Esophagus muscularis mucosa (tissue), 4 donors: ENCODE measurements at places on chromosomes 13 and 19. TPM values are rescaled to one million over a fixed set of nuclear protein-coding genes. Genes with fewer than 3 reads are reported as not detected.

Gene NLRP11
- total RNA-seq: not detected

Gene ZNF709
- total RNA-seq: 2.9 TPM

DNA sequence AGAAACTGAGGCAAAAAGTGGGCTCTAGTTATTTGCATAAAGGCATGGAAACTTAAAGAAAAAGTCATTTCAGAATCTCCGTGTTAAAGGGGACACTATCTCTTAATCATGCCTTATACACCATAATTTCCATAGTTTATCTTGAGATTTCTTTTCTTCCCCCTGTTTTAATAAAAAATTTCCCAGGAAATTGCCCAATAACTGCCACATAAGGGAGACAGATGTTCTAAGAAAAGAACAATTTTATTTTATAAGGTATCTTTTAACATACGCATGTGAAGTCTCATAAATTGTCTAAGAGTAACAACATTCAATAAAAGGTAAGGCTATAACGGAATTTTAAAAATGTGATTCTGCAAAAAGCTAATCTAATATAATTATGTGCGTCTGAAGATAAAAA, 371.3 kb downstream of the IRS2 start:
- DNase-seq: no peak
- H3K4me1 ChIP-seq: peaks cover 11% of the 10 kb centered on the region
- H3K27me3 ChIP-seq: no peaks in the 10 kb centered on the region

Gene TMPRSS9
- not detected for total RNA-seq

Gene ZNF575
- 0.97 TPM for total RNA-seq

Gene YIPF2
- total RNA-seq: 23.3 TPM

GRCh38 chr13:113087923-113088690, 17.5 kb upstream of the F7 start:
- H3K36me3 ChIP-seq: peaks cover 38% of the 10 kb centered on the region
- no peak overlapping the region for H3K27ac ChIP-seq
- DNase-seq: no peak
- H3K4me1 ChIP-seq: peaks cover 8% of the 10 kb centered on the region

GRCh38 chr19:8052464-8052859, at the start of gene CCL25:
Gene CCL25 (plus strand): TSS chr19:8052760. CDS start chr19:8053050, 290 bp downstream.
- no peaks in the 10 kb centered on the region for H3K36me3 ChIP-seq
- H3K27ac ChIP-seq: no peak within 1 kb of the TSS
- DNase-seq: no peak
- H3K4me1 ChIP-seq: peaks cover 11% of the 10 kb centered on the region
- no peak within 1 kb of the TSS for H3K4me3 ChIP-seq
- no peaks in the 10 kb centered on the region for H3K27me3 ChIP-seq

Gene TMEM255B
- 10.8 TPM for total RNA-seq

GRCh38 chr19:31947436-31948115, 397.8 kb upstream of the ZNF507 start:
- H3K27me3 ChIP-seq: no peaks in the 10 kb centered on the region
- peak; percentile 60 for DNase-seq
- no peak overlapping the region for H3K27ac ChIP-seq
- no peaks in the 10 kb centered on the region for H3K4me1 ChIP-seq
- H3K36me3 ChIP-seq: no peaks in the 10 kb centered on the region

DNA sequence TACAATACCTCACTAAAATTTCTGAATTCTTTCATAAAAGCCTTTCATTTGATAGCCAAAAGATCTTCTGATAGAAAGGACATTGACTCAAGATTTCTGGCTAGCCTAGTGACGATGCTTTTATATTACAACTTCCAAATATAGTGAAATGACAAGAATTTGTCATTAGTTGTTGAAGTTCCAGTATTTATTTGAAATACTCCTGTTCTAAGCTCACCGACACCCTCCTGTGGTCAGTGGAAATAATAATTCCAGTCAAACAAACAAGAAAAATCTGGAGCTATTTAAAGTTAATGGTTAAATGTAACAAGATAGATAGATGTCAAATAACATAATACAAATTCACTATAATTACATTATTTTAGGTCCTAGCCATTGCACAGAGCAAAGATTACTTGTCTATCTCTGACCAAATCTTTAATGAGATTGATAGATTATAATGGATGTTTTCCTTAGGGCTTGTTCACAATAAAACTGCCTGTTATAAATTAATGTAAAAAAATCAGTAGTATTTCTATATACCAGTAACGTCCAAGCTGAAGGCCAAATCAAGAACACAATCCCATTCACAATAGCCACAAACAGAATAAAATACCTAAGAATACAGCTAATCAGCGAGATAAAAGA, 195.5 kb downstream of the RGCC start:
- no peaks in the 10 kb centered on the region for H3K27me3 ChIP-seq
- H3K4me3 ChIP-seq: no peak overlapping the region
- DNase-seq: no peak

DNA sequence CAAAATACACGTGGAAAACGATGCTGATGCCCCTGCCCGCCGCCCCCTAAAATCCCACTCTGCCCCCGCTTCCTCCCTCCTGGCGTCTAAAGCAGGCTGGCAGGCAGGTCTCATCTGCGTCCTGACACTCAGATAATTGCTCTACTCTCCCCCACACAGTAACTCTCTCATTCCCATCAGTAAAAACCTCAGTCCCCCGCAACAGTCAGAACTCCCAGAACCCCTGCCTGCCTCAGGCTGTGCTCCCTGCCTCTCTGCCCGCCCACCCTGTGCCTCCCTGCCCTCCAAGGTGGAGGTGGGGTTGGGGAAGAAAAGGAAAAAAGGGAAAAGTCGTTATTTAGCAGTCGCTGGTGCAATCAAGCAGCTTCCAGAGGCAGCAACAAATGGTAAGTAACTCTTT, 473.7 kb downstream of the EFNB2 start:
- no peak overlapping the region for H3K4me3 ChIP-seq
- H3K36me3 ChIP-seq: no peaks in the 10 kb centered on the region
- DNase-seq: no peak
- H3K27ac ChIP-seq: no peak overlapping the region
- H3K4me1 ChIP-seq: no peaks in the 10 kb centered on the region
